Mesothelial cell of epicardium (in vitro differentiated cells): ENCODE measurements at places on chromosomes 6 and 20. TPM values are rescaled to one million over a fixed set of nuclear protein-coding genes. Genes with fewer than 3 reads are reported as not detected.
A peak's percentile ranks its signal among the peaks of the same experiment; 100 is the strongest.

DNA sequence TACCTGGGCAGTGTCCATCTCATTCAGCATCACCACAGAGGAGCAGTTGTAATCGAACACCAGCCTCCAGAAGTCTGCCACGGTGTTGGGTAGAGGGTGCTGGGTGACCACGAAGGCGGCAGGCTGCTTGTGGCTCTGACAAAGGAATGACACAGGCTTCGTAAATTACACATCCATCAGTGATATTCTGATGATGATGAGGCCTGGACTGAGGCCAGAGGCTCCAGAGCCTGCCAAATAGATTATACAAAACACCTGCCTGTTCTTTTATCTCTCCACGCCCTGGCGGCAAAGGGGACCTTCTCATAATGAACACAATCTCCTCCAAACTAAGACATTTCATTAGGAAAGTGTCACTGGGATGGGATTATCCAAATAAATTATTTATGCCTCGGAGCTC lies 480.2 kb upstream of the CHD6 start:
- no peak for DNase-seq

- no peak for DNase-seq
Measured at GRCh38 chr20:51554538-51555165, 12.1 kb upstream of the NFATC2 start.

DNA sequence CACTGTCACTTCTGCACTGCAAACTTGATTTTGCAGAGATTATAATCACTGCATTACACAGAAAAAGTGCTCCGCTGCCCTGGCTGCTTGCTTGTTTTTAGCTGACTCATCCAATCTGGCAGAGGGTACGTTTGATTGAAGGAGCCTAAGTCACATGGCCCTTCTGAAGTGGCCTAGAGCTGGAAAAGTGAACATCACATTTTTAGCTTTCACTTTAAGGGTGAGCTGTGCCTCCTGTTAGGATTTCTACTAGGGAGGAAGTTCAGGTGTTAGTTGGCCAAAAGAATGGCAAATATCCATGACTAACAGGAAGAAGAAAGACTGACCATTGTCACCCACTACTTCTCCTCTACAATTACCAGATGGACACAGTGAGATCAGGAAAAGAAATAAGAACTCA lies 889.1 kb upstream of the MAP3K7 start:
- no peak for DNase-seq

DNA sequence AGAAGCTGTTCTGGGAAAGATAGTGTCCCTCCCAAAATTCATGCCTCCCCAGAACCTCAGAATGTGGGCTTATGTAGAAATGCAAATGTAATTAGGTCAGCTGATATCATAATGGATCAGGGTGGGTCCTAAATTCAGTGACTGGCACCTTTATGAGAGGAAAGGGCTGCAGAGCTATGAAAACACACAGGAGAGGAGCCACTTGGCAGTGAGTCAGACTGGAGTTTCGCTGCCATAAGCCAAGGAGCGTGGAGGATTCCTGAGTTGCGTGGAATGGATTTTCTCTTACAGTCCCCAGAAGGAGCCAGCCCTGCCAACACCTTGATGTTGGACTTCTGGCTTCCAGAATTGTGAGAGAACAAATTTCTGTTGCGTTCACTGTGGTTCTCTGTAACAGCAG lies 249.8 kb upstream of the PMEPA1 start:
- DNase-seq: no peak

- no peak for DNase-seq
Measured at GRCh38 chr6:170317076-170317475, 10.5 kb downstream of the FAM120B start.

- DNase-seq: no peak
Measured at GRCh38 chr6:138803861-138804260, 8.0 kb downstream of the ECT2L start.

DNA sequence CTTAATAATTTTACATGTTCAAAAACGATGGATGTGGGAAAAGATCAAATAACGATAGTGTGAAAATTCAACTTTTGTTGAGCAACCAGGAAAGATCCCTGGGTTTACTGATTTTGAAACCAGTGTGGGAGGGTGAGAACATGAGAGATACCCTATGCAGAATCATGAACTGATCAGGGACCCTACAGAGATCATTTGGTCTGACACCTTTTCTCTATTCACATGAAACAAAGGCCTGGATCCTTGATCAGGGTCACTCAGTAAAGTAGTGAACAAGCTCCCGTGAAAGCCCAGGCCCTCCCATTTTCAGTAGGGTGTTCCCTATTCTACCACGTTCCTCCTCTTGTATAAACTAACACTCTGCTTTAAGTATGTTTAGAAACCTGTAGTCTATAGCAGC lies 60.5 kb upstream of the DUSP22 start:
- DNase-seq: no peak

- DNase-seq: no peak
Measured at GRCh38 chr6:11028959-11029358, 15.1 kb downstream of the ELOVL2 start.

- DNase-seq: no peak
Measured at GRCh38 chr6:14520029-14520428, 402.5 kb downstream of the CD83 start.

DNA sequence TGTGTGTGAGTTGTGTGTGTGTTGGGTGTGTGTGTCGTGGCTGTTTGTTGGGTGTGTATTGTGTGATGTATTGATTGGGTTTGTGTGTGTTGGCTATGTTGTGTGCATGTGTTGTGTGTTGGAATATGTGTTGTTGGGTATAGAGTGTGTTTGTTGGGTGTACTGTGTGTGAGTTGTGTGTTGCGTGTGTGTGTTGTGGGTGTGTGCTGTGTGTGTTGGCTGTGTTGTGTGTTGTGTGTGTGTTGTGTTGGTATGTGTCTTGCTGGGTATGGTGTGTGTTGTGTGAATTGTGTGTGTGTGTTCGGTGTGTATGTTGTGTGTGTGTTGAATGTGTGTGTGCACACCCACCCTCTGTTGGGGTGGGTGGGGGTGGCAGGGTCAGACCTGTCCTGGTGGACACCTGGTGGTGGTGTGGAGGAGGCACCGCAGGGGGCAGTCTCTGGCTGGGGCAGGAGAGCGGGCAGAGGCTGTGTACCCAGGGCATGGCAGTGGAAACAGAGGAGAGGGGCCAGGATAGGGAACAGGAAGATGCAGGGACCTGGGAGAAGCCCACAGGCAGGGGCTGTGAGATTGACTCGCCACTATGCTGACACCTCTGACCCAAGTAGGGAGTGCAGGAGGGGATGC lies 25.5 kb upstream of the PXDC1 start:
- no peak for DNase-seq

DNA sequence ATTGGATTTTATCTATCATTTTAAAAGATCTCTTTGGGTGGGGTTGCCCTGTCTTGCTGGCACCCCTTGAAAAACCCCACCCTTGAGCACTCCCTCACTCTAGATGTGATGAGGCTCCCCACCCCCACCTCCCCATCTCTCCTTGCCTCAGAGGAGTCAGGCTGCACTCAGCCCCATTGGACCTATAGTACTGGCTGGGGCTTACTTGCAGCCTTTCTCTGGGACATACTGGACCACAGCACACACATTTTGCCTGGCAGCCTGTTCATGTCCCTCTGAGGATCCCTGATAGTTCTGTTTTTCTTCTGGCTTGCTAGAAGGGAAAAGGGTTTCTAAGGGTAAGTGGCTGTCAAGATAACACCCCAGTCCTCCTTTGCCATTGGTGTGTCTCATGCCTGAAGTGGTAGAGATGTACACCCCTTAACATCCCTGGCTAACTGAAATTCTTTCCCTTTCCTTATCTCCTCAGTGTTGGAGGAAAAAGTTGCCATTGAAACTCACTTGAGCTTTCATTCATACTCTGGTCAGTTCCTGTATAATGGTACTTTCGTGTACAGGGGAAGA lies 553.4 kb upstream of the CITED2 start:
- DNase-seq: no peak

GRCh38 chr6:12962529-12962928 lies 246.0 kb downstream of the PHACTR1 start:
- DNase-seq: no peak

- no peak for DNase-seq
Measured at GRCh38 chr6:6330407-6330806, 9.9 kb upstream of the F13A1 start.

GRCh38 chr6:42710316-42710715 lies 12.1 kb downstream of the PRPH2 start:
- DNase-seq: no peak

DNA sequence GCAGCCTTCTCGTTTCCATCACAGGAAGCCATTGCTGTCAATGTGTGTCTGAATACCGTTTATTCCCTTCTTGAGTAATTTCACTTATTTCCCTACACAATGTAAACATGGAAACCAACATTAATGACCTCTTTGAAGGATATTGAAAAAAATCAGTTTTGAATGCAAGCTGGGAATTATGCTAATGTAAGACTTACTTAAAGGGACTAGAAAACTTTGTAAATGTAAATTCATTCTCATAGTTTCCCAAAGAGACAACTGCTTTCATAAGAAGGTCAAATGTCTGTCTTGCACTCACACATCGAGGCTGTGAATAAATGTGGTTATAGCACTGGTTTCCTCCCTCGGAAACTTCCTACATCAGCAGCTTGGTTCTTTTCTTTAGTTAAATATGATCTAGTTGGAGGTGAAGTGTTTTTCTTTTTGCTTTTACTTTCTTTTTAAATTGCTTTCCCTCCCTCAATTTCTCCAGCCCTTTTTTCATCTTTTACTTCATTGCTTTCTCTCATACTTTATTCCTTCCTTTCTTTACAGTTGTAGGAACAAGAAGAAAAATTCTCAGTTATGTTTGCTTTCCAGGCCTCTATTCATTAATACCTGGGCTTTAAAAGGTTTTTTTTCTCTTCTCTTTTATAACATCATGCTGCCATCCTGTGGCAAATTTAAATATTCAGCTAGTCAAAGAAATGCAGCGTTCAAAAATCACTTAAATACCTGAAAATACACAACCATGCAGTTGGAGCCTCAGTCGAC lies 108.3 kb downstream of the TNFAIP3 start:
- DNase-seq: no peak

DNA sequence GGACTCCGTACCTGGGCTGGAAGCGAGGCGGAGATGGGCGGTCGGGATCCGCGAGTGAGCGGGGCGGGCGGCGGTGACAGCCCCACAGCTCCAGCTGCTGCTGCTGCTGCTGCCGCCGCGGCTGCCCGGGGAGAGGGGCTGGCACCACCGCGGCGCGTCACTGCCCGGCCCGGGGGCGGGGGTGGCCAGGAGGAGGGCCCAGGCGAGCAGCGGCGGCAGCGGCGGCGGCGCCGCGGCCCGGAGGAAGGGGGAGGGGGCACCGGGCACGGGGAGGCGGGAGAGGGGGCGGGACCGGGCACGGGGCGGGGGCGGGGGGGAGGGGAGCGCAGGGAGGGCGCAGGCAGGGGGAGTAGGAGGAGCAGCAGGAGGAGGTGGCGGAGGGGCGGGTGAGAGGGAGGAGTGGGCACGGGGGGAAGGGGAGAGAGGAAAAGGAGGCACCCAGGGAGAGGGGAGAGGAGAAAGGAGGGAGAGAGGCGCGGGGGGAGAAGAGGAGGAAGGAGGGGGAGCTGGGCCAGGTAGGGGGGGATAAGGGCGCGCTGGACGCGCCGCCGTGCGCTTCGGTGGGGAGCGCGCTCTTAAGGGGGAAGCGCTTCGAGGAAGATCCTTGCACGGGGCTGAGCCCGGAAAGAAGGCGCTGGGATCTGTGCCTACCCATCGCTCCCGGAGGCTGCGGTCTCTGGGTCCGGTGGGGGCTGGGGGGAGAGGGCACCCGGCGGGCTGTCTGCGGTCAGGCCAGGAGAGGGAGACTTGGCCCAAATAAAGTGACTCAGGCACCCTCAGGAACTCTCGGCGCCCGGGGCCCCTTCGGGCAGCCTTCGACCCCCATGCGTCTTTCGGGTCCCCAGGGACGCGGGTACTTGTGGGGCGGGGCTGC lies 101.5 kb downstream of the NOL4L start:
- DNase-seq: peak; percentile 80

GRCh38 chr6:125952764-125953501 lies 3.6 kb upstream of the HINT3 start:
- DNase-seq: no peak

GRCh38 chr6:134026597-134026996 lies 25.8 kb downstream of the SLC2A12 start:
- DNase-seq: no peak

DNA sequence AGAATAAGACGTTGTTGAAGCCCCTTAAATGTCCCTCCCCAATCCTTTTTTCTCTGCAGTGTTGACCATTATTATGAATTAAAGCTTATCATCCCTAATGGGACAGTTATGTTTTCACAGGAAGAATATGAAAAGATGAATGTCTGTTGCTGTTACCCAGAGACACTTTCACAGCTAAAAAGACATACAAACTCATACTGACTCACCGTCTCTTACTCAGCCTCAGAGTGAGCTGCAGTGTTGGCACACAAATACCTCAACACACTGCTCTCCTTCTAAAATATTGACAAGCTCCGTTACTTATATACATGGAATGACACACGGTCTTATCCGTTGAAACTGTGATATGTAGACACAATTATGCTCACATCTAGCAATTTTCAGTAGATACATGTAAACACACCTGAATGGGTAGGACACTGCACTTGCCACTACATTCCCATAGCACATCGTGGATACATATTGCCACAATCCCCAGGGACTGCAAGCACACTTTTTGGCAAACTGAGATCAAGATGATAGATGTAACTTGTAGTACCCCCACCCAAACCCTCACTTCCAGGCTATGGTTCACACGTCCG lies 9.6 kb upstream of the SAPCD1 start:
- DNase-seq: no peak

- DNase-seq: no peak
Measured at GRCh38 chr6:98843271-98844243, 9.2 kb downstream of the POU3F2 start.

GRCh38 chr6:138028893-138029292 lies 78.3 kb downstream of the PERP start:
- no peak for DNase-seq

DNA sequence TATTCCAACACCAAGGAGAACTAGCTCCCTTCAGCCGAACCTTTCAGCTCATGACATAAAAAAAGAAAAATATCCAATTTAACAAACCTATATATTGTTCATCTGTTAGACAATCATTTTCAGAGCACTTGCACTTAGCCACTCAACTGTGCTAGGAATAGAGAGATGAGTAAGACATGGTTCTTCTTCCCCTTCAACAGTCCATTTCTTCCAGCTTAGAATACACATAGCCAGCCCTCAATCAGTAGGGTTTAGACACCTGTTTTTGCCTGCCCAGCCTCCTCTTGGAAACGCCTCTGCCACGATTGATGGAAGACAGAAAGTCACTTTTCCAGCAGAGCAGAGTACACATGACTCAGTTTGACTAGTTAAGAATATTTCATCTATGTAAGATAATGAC lies 21.8 kb downstream of the ADNP start:
- no peak for DNase-seq

DNA sequence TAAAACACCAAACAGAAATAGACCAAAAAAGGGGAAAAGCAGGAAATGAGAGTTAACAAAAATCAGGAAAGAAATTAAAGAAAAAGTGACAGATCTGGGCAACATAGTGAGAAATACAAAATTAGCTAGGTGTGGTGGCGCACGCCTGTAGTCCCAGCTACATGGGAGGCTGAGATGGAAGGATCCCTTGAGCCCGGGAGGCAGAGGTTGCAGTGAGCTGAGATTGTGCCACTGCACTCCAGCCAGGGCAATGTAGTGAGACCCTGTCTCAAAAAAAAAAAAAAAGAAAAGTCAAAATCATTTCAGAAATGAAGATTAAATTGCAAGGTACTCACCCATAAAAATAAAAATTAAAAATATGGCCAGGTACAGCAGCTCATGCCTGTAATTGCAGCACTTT lies 13.0 kb upstream of the GRM4 start:
- no peak for DNase-seq

- no peak for DNase-seq
Measured at GRCh38 chr6:169172946-169173345, 80.7 kb downstream of the THBS2 start.

Gene WFDC12
- not detected in 3 replicates for total RNA-seq

Gene LY6G5C
- 1.5 to 2.3 TPM (median 2.3 TPM) in 3 replicates for total RNA-seq

Gene MAS1
- not detected in 3 replicates for total RNA-seq

Gene GJA1
- 125 to 140 TPM (median 136 TPM) in 3 replicates for total RNA-seq

Gene PHACTR1
- total RNA-seq: 0.76 to 2.0 TPM (median 1.4 TPM) in 3 replicates
